Stimulated activated CD8-positive, alpha-beta memory T cell treated with anti-CD3 and anti-CD28 coated beads, Interleukin-4, amount 100 ng/mL, for 1 hour (primary cell): ENCODE measurements at places on chromosomes 2 and 18.

GRCh38 chr2:202201220-202202160, 36.9 kb downstream of the SUMO1 start:
- DNase-seq: no peak

DNA sequence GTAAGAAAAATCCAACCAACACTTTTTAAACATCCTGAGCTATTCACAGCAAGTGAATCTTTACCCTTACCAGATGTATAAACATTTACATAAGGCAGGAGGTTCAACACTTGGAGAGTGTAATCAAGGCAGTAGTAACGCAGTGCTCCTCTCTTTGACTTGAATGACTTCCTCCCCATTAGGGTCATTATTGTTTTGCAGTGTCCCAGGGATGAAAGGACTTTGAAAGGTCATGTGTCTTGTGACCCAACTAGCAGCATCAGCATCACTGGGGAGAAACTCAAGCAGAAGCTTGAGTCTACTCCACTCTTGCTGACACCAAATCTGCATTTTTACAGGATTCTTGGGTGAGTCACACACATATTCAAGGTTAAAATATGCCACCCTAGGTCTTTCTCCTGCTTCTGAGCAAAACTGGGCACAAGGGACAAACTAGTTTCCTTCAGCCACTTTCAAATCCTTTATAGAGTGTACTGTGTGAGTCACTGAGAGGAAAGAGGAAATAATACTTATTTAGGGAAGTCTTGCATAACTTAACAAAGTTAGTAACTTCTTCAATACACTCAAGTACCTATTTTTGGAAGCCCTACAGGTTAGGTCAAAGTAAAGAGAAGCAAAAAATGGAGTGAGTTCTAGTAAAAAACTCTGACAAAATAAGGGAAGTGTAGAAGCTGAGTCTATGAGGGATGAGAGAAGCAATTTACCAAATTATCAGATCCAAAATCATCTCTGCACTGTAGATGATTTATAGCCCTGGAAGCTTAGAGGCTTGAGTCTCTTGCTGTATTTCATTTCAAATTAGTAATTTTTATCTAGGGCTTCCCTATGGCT, 51.0 kb upstream of the EML4 start:
- DNase-seq: no peak

- DNase-seq: no peak
Observed at GRCh38 chr2:221569425-221569845, 2.7 kb downstream of the EPHA4 start.

- no peak for DNase-seq
Observed at GRCh38 chr2:2142345-2142744, 188.7 kb downstream of the MYT1L start.

GRCh38 chr2:25417715-25418369, 76.1 kb upstream of the DNMT3A start:
- no peak for DNase-seq

DNA sequence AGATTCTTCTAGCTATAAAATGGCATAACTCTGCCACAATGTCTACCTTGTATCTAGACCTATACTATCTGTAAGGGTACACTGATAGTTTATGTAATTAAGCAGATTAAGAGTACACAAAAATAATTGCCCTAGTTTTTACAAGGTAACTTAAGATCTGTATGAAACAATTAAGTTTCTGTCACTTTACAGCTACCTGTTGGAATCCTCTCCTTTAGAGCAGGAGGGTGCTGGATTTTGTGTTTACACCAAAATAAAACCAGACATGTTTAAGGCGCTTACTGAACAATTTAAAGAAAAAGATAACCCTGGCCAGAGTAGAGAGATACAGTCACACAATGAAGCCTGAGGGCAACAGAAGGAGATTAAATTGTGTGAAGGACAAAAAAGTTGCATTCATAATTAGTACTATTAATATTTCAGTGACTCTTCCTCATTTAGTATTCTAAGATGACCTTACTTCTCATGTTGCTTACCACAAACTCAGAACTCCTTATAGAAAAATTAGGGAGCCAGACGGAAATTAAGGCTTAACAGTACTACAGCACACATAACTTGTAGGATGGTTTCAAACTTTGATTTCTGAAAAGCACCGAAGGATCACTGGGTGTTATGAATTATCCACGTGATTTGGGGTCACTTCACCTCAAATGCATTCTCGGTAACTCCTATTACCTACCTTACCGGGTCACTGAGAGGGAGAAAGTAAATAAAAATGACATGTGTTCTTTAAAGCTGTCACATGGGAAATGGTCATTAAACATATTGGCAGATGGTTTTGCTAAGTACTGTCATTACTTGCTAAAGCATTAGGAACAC, 1.0 kb downstream of the DARS1 start:
- DNase-seq: no peak

- no peak for DNase-seq
Observed at GRCh38 chr18:6835345-6835744, 105.8 kb downstream of the ARHGAP28 start.

DNA sequence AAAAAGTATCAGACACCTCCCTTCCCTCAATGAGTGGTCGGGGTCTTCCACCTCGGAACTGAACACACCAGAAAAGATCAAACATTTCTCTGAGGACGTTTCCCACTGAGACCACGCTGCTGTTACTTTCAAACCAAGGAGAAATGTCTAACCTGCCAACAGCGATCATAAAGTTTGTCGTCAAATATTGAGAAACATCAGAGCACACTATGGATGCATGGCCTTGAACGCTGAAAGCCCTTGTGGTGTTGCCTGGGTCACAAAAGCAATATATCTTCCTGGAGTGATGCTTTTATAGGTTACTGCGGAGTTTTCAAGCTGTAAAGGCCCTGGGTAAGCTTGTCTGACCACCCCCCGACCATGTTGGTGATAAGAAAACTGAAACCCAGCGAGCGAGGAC, 70.2 kb upstream of the ID2 start:
- no peak for DNase-seq

GRCh38 chr2:101127319-101128056, 23.7 kb downstream of the TBC1D8 start:
- DNase-seq: no peak
